ENCODE measurements at places on chromosomes 3 and 15.

DNA sequence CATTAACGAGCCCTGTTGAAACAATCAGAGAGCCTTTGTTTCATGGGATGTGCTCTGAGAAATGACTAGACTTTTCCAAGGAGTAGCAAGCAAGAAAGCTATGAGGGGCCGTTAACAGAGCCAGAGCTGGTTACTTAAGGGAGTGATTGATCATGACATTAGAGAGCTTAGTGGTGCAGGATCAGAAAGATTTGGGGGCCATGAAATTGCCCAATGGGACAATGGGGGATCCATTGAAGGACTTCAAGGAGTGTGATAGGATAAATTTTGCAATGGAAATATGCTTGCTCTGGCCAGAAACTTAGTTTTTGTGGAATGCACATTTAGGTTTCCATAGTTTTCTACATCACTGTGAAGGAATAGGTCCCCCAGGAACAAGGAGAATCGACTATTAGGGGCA is 45.6 kb downstream of the LRRC3B start:
- DNase-seq: no peak

GRCh38 chr3:116240261-116240660 is 205.0 kb downstream of the LSAMP start:
- no peak for DNase-seq

GRCh38 chr15:51935466-51936104 is 36.0 kb downstream of the LEO1 start:
- no peak for DNase-seq

- DNase-seq: no peak
Measured at GRCh38 chr15:80804970-80805495, 25.9 kb downstream of the CEMIP start.

DNA sequence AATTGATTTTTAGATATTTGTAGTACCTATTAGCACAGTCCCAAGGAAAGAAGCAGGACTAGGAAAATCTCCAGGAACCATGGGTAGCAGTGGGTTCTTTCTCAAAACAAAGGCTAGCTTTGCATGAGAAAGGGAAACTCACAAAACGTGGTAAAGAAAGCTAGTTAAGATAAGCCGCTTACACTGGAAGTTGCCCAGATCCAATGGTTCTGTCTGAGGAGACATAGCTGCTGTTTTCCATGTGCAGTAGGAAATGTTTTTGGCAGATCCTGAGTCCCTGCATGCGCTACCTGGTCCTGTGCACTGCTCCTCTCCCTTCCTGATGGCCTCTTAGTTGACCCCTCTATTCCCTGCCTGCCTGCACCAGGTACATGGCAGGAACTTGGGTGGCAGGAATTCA is 60.4 kb downstream of the TFG start:
- no peak for DNase-seq

- DNase-seq: no peak
Measured at GRCh38 chr3:58010562-58010961, 2.3 kb downstream of the FLNB start.

DNA sequence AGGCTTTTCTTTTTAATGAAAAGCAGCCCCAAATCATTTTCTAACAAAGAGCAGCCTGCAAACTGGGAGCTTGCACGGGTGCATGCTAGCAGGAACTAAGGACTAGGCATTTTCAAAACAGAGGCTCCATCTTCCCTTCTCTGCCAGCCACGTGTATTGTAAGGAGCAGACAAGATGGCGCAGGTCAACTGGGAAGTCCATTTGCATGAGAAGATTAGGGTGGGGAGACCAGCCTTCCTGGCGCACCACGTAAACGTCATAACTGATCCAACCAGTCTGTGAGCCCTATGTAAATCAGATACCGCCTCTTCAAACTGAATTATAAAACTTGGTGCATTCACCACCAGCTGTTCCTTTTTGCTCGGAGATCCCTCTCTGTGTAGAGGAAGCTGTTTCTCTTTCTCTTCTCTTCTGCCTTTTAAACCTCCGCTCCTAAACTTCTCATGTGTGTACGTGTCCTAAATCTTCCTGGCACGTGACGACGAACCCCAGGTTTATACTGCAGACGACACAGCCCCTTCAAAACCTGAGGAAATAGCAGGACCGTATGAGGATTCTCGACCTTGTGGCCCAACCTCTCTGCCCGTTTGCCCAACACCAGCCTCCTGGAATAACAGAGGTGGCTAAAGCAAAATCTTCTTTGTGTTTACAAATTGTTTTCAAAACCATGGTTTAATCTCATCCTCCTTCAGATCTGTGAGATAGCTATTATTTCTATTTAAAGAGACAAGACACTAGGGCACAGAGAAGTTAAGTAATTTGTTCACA is 26.4 kb upstream of the SLC30A4 start:
- no peak for DNase-seq

DNA sequence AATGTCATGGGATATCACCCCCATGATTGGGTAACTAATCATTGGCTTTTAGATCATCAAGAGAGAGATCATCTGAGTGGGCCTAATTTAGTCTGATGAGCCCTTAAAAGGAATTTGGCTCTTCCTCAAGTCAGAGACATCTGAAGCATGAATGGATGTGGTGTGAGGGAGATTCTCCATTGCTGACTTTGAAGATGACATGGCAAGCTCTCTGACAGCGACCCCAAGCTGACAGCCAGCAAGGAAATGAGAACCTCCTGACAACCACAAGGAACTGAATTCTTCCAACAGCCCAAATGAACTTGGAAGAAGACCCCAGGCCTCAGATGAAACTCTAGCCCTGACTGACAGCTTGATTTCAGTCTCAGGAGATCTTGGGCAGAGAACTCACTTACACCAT is 108.4 kb upstream of the SPATA12 start:
- DNase-seq: no peak

- no peak for DNase-seq
Measured at GRCh38 chr3:44365952-44366351, 27.4 kb downstream of the TCAIM start.

DNA sequence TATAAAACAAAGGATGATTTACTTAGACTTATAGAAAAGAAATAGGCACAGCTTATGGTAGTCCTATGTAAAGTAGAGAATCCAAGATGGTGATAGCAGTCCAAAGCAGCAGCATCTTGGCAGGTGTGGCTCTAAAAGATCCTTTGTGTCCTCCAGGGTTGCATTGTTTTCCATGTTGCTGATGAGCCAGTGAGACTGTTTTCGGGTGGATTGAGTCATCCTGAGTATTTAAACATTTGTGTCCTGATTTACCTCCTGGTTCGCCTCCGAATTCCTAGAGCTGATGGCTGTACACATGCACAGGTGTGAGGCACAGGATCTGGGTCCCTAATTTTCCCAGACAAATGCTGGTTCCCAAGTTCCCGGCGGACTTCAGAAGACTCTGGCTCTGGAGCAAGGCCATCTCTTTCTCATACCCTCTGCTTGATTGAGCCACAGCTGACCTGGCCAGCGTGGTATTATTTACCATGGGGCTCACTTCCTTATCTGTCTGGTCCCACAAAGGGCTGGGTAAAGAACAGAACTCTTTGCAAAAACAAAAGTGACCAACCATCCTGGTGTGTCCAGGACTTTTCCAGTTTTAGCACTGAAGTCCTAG is 51.0 kb downstream of the ARNT2 start:
- DNase-seq: no peak

DNA sequence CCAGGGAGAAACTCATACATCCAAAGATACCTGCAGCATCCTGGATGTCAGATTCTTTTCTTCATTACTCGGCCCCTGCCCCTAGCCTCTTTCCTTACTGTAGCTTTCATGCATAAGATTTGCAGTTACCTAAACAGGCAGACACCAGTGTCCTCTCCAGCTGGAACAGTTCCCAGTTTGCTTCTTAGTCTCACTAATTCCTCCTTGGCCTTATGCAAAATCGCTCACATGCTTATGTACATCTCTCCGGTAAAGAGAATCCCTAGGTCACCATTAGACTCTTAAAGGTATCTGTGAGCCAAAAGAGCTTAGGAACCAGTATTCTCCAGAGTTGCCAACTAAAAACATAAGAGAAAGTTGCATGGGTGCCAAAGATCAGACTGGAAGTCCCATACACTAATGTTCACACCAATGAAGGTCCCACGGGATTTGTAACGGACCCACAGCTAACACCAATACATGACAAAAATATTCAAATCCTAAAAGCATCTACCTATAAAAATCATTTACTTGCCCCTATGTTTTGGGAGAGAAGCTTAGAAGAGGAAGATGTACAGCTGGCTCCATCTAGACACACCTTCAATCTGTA is 66.6 kb downstream of the CBLB start:
- DNase-seq: no peak
